ENCODE measurements at places on chromosomes 7 and 10.

DNA sequence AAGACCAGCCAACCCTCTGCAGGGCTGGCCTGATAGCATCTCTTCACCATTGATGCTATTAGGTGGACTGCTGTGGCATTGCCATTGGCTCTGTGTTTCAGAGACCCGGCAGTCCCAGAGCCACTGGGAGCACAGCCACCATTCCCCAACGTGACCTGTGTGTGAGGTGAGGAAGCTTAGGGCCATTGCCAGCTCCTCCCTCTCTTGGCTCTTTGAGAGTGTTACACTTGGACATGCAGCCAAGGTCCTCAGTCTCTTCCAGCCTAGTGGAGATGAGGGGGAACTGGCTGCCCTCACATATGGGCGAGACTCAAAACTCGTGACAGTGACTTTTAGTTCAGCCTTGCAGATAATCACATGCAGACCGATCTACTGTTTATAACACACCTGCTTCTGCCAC is 39.3 kb upstream of the HMX3 start:
- DNase-seq: no peak

- DNase-seq: no peak
These were observed 30.0 kb upstream of the KNDC1 start for GRCh38 chr10:133129859-133130495.

DNA sequence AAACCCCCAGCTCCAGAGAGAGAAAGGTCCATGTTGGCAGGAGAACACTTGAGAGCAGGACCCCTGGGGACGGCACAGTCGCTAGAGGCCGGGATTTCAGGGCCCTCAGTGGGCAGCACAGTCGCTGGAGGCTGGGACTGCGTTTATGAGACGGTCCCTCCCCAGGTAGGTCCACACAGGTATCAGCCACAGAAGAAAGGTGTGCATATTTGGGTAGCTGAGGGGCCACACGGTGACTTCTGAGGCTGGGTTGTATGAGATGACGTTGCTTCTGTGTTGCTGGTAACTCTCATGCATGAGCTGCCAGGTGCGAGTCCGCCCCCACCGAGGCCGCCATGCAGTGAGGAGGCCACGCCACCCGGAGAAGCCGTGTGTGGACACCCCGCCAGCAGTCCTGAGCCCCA is 56.9 kb upstream of the PPP2R2D start:
- no peak for DNase-seq

GRCh38 chr10:74557098-74557497 is 269.3 kb upstream of the KAT6B start:
- DNase-seq: no peak
